ENCODE measurements at places on chromosomes 16 and 17.

GRCh38 chr17:44351464-44351863 is 6.4 kb downstream of the GRN start:
- no peak for DNase-seq

DNA sequence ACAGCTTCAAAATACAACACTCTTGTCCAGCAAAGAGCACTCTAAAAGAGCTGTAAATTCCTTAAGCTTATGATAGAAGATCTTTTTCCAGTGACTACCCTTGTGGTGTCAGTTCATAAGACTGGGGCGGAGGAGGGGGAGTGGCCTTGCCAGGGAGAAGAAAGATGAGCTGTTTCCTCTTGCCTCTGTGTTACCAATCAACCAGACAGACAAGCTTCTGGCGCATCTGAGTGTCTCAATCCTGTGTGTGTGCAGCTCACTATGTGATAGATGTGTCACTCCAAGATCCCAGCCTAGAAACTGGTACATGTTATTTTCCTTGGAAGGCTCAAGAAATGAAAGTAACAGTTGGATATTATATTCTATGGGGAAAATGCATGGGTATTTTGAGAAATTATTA is 167.4 kb upstream of the CACNG3 start:
- peak; percentile 12 for DNase-seq

DNA sequence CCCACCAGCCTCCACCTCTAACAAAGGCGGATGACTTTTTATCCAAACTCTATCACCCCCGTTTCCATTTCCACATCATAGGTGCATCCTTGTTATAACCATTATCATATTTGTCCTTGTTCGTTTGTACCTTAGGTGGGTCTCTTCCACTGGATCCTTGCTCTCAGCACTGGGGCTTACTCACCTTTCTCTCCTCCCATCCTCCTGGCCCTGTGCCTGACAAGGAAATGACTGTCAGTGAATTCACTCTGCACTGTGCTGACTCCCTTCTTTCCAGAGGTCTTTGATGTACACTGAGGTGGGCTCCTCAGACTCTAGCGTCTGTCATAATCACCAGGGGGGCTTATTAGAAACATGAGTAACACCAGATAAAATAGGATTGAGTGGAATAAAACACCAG is 3.1 kb downstream of the GSG1L2 start:
- DNase-seq: no peak

DNA sequence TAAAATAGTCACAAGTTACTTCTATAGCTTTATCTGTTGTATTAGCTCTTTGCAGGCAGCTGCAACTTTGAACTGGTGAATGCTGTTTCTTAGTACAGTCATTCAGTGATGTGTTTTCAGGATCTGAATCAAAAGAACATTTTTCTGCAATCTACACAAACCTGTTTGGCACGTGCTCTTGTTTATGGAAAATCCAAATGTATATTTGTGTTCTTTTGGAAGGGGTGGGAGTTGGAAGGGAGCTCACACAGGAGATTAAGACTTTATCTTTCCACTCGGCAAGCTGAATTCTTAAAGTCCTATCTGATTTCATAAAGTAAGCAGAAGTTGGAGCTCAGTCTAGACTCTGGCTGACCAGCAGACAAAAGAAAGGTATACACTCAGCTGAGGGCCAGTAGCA is 300.2 kb downstream of the MAP2K6 start:
- no peak for DNase-seq

- peak; percentile 42 for DNase-seq
Measured at GRCh38 chr16:85912211-85912974, 13.4 kb downstream of the IRF8 start.

DNA sequence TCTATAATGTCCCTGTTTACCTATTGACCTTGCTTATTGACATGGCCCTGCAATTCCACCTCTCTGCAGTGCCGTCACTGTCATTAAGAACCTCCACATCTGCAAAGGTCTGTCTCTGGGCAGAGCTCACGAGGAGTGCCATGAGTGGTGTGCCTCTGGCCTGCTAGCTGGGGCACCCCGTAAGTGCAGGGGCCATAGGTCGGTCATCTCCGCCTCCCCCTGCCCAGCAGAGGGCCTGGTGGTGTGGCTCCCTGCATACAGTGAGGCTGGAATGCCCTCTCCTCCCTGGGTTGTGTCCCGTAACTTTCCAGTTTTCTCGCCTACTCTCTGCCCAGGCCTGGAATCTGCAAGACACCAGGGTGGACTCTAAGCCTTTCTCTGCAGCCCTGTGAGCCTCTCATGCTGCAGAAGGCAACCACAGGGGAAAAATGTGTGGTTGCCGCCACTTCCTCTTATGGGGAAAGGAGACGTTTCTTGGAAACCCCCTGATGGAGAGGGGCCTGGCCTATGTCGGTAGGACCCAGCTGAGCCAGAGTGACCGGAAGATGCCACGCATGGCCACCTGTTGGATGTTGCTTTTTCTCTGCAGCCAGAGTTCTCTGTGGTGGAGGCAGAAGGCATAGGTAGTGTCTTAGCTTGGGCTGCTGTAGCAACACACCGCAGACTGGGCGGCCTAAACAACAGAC is 2.7 kb upstream of the SNX20 start:
- peak; percentile 97 for DNase-seq

GRCh38 chr16:23941025-23941424 is 105.2 kb downstream of the PRKCB start:
- DNase-seq: no peak

DNA sequence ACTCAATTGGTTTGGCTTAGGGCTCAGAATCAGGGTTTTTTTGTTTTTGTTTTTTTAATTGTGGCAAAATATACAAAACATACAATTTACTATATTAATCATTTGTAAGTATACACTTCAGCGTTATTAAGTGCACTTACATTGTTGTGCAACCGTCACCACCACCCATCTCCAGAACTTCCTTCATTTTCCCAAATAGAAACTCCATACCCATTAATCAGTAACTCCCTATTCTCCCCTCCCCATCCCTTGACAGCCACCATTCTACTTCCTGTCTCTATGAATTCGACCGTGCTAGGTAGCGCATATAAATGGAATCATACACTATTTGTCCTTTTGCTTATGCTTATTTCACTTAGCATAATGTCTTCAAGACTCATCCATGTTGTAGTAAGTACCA is 45.2 kb upstream of the DHX40 start:
- DNase-seq: no peak

GRCh38 chr16:87754535-87754934 is 11.3 kb downstream of the KLHDC4 start:
- DNase-seq: no peak

- DNase-seq: no peak
Measured at GRCh38 chr16:27980076-27980775, 83.3 kb downstream of the GSG1L start.

GRCh38 chr17:65931246-65932149 is 260.4 kb downstream of the CEP112 start:
- no peak for DNase-seq

GRCh38 chr17:283911-284675 is 68.5 kb downstream of the RPH3AL start:
- no peak for DNase-seq

- peak; percentile 64 for DNase-seq
Measured at GRCh38 chr17:6661464-6661848, 9.9 kb downstream of the C17orf100 start.

DNA sequence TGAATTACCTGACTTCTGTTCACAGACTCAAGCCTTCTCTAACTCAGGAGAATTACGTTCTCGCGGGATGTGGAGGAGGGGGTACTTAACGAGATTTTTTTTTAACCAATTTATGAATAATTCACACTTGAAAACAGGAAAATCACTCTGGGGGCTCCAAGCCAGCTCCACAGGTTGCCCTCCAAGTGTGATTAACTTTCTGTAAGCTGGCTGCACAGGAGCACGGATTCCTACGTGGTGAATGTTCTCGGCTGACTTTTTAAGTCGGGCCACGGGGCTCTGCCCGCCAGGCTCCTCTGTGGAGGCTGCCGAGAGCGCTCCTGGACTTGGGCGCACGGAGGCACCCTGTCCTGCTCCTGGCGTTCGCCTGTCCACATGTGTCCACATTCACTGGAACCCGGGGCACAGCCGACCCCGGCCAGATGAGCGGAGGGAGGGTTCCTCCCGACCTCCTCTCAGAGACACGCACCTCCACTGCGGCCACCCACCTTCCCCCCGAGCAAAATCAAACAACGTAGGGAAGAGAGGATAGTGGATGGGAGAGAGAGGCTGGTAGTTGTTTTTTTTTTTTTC is 147.1 kb upstream of the CHMP6 start:
- no peak for DNase-seq

DNA sequence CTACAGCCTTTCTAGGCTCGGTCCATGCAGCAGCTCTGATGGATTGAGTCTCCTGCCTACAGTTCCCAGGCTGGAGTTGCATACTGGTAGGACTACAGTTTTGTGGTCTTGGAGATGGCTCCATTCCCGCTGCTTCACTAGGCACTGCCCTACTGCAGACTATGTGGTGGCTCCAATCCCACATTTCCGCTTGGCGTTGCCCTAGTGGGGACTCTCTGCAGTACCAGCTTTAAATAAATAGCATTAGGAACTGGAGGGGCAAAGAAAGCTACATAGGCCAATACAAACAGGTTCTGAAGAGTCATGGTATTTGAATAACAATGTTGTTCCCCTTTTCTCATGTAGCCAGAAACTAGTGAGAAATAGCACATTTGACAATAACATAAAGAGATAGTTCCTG is 5.4 kb upstream of the GOSR2 start:
- no peak for DNase-seq

DNA sequence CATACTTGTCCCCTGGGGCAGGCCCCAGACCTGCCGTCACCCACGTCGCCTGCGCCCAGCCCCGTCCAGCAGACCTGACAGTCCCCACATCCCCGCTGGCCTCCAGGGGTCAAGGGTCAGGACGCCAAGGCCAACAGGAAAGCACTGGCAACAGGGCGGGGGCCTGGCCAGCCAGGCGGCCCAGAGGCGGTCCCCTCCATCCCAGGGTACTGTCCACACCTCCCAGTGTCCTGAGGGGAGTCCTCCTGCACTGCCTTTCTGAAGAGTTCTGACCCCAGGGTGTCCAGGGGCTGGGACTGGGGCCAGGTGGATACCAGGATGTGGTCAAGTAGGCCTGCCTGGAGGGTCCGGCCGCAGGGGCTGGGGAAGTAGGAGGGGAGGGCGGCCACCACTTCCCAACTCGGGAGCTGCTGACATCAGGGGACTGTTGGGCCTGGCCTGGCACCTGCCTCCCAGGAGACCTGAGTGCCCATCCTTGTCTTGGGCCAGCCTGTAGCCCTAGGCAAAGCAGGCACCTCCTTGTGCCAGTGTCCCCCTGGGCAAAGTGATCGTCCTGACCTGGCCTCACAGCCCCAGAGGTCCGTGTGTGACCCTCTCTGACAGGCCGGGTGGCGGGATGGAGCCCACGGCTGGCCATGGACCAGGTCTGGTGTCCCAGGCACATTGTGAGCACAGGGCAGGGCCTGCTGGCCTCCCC is 6.7 kb upstream of the AXIN1 start:
- DNase-seq: no peak

GRCh38 chr16:8763899-8764298 is 33.5 kb downstream of the TMEM186 start:
- DNase-seq: no peak

- DNase-seq: no peak
Measured at GRCh38 chr16:85687651-85688471, 893 bp downstream of the GINS2 start.

- DNase-seq: no peak
Measured at GRCh38 chr17:13162361-13162760, 144.5 kb upstream of the ELAC2 start.

- DNase-seq: no peak
Measured at GRCh38 chr17:31512796-31513195, 121.3 kb downstream of the RAB11FIP4 start.

DNA sequence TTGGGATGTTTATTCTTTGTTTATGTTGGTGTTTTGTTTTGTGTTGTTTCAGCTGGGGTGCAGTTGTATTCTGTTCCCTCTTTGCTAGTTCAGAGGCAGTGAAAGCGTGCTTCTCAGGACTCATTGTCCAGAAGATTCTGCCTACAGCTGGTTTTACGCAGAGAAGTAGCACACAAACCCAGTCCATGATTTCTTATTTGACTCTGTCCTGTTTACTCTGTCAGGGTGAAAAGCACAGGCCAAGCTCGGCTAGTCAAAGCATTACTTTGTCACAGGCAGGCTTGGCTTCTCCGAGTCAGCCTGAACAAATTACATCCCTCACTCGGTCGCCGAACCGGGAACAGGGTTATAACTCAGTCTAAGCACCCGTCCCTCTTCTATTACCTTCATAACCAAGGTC is 435.0 kb downstream of the MAF start:
- no peak for DNase-seq

GRCh38 chr16:17440131-17440530 is 30.6 kb downstream of the XYLT1 start:
- no peak for DNase-seq

GRCh38 chr16:69378760-69379159 is 7.0 kb downstream of the TERF2 start:
- no peak for DNase-seq

GRCh38 chr16:78816499-78817195 is 717.2 kb downstream of the WWOX start:
- DNase-seq: no peak

GRCh38 chr17:72795941-72796340 is 296.5 kb downstream of the SLC39A11 start:
- DNase-seq: no peak

DNA sequence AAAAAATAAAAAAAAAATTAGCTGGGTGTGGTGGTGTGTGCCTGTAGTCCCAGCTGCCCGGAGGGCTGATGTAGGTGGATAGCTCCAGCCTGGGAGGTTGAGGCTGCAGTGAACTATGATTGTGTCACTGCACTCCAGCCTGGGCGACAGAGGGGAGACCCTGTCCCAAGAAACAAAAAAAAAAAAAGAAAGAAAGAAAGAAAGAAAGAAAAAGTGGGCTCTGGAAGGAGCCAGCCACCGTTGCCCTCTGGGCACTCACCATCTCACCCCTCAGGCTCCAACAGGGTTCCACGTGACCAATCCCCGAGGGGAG is 87.3 kb upstream of the TOB1 start:
- DNase-seq: no peak

DNA sequence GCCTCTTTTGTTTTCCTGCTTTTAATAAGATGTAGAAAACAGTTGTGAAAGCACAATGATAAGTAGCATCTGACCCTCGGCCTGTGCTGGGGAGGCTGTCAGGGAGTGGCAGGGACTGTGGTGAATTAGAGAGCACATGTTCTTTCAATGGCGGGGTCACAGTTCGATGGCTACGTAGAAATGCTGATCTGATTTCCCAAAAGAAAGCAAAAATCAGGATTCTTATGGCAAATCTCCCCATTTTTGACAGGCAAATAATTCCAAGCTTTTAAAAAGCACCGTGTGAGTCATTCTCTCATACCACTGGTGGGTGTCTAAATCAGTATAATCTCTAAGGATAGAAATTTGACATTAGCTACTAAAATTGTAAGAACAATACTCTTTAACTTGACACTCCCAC is 4.2 kb upstream of the MAPK7 start:
- no peak for DNase-seq

GRCh38 chr17:6526362-6527152 is 29.8 kb downstream of the PITPNM3 start:
- peak; percentile 19 for DNase-seq

GRCh38 chr17:51029568-51030463 is 90.9 kb downstream of the SPAG9 start:
- DNase-seq: peak; percentile 10

GRCh38 chr16:81553814-81554675 is 109.4 kb downstream of the CMIP start:
- no peak for DNase-seq

- no peak for DNase-seq
Measured at GRCh38 chr17:82303944-82304808, 13.2 kb downstream of the CD7 start.
